Activated CD4-positive, alpha-beta T cell treated with anti-CD3 and anti-CD28 coated beads, Interleukin-10, Interleukin-2, amounts not matched to agents 100 ng/mL and 50 ng/mL, durations not matched to agents 16 hours and 8 hours (primary cell): ENCODE measurements at places on chromosomes 13 and 19.

- peak; percentile 59 for DNase-seq
Observed at GRCh38 chr13:48400850-48401291, 12.0 kb downstream of the LPAR6 start.

DNA sequence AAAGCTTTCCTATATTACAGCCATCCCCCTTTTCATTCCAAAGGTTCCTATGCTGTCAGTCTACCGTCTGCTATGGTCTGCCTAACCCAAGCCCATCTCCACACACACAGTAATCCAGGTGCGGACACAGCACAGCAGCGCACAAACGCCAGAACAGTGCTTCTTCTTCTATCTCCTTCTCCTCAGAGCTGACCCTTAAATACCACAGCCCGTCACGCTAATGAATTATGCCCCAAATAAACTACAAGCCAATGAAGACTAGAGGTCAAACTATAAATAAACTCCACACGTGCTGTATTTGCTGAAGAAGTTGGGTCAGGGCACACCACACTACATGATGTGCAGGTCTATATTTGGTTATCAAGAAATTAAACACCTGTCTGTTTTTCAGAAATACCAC, 71.8 kb downstream of the TBC1D4 start:
- DNase-seq: no peak

DNA sequence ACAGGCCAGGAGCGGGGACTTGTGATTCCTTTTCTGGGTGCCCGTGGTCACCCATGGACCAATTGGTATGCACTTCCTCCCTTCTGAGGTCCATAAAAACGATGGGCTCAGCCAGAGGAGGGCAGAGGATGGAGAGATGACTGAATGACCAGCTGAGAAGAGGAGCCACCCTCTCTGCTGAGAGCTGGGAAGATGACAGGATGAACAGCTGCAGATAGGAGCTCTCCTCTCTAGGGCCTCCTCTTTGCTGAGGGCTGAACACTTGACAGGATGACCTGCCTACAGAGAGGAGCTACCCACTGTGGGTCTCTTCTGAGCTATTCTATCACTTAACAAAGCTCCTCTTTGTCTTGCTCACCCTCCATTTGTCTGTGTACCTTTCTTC, 4.1 kb downstream of the IGFL4 start:
- DNase-seq: no peak

GRCh38 chr13:25910991-25911419, 140.8 kb downstream of the SHISA2 start:
- no peak for DNase-seq

- no peak for DNase-seq
Observed at GRCh38 chr19:5396096-5396939, 55.7 kb upstream of the PTPRS start.

DNA sequence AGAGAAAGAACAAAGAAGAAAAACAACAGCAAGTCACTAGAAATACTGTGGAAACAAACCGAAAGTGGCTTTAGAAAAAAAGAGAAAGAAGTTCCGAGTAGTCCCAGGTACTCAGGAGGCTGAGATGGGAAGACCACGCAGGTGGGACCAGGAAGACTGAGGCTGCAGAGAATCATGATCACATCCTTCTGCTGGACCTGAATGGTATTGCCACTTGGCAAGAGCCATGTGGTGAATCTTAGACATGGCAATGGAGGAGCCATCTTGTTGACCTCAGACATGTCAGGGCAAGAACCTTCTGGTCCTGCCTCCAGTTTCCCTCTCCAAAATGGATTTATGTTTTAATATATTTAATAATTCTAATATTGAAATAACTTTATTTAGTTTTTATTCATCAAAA, 37.4 kb upstream of the ZNF724 start:
- no peak for DNase-seq

DNA sequence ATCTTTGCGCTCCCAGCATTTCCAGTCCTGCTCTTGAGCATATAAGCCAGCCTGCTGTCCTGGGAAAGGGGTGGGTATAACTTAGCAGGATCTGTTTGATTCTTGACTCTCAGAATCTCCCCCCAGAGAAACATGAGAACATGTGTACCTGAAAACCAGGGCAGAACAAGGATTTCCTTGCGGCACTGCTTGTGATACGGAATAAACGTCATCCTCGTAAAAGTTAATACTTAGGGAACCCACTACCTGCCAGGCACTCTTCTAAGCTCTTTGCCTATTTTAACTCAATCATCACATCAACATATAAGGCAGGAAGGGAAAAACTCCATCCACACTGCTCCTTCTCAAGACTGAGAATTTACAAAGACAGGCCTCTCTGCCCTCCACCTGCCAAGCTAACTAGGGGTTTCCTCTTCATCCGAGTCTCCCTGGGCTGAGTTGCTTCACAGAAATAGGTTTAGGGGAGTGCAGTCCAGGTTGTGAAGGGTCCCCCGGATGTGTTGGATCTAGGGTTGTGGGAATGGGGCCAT, 1.1 kb downstream of the ZNF653 start:
- DNase-seq: no peak

DNA sequence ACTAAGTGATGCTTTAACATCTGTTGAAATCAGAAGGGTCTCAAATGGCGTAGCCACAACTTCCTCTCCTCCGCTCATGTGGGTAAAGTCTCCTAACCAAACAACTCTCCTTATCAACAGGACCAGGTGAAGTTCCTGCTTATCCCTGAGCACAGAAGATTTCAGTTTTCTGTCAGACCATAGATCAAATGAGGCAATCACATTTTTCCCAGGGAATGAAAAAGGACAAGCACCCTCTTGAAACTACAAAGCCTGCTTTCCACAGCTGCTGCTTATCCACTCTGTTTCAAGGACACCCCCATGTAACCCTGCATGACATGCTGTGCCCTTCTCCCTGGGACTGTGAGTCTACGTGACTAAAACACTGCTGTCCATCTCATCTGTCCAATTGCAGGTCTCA, 788.3 kb upstream of the SLITRK5 start:
- DNase-seq: no peak

GRCh38 chr13:37207691-37208451, 102.4 kb upstream of the CSNK1A1L start:
- no peak for DNase-seq

GRCh38 chr13:24984134-24984533, 111.8 kb upstream of the PABPC3 start:
- no peak for DNase-seq

DNA sequence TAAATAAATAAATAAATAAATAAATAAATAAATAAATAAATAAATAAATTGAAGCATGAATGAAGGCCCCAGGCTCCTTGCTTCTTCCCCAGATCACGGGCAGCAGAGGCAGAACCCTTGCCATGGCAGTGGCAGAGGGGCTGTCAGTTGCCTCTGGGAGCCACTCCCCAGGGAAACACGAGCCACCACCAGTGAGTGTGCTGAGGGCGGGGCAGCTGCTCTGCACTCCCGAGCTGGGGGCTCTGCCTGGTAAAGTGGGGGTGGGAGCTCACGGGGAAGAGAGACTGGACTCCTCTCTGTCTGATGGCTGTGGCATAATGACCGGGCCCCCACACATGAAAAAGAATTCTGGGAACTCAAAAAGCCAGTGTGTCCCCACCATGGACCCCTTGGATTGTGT, 7.8 kb downstream of the FCAR start:
- no peak for DNase-seq

DNA sequence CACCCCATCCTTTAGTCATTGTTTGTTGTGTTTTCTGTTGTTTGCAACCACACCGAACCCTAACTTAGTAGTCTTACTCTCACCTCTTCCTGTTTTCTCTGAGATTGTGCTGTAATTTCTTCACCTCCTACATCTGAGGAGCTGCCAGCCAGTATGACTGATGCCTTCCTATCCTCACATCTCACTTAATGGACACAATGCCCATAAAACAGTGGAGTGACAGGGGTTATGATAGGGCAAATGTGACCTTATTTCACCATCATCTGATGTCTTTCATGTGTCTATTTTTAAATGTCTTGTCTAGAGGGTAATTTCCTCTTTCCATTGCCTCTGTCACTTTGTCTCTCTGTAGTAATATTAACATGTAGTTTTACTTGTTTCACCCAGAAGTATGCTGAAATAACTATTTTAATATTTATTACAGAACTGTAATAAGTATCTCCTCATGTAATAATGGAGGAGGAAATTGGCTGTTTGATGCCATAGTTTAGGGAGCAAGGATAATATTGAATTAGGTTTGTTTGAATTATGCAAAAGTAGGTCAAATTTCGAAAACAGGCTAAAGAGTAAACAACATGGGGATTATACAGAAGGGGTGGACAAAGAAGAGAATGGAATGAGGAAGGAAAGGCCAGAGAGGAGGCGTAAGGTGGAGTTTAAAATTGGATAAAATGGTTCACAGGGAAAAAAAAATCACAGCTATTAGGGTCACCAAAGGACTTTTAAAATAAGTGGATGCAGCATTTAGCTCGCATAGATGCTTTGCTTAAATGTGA, 103.5 kb upstream of the SPRY2 start:
- no peak for DNase-seq

GRCh38 chr19:39497996-39498797, 550 bp upstream of the DLL3 start:
- DNase-seq: peak; percentile 25

- no peak for DNase-seq
Observed at GRCh38 chr19:31553112-31553845, 204.0 kb upstream of the TSHZ3 start.

GRCh38 chr19:46963093-46963734, 56.4 kb upstream of the NPAS1 start:
- peak; percentile 75 for DNase-seq

DNA sequence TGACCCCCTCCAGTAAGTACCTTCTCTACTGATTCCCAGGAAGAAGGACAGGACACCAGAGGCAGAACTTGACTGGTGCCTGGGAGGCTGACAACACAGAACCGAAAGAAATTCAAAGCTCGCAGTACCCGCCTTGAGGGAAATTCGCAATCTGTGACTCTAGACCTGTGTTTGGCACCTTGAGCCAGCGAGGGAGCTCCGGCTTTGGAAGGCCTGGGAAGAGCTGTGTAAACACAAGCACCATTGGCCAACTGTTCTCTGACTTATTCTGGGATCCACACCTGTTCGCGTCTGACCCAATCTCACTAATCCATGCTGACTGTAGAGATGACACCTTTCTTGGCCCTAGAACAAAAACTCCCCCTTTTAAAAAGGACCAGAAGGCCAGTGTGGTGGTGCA, 50.7 kb downstream of the CEBPG start:
- DNase-seq: no peak

- peak; percentile 56 for DNase-seq
Observed at GRCh38 chr19:55454787-55455243, 6.6 kb downstream of the ISOC2 start.
